A549 (cell line): ENCODE measurements at places on chromosomes 2 and 18.

DNA sequence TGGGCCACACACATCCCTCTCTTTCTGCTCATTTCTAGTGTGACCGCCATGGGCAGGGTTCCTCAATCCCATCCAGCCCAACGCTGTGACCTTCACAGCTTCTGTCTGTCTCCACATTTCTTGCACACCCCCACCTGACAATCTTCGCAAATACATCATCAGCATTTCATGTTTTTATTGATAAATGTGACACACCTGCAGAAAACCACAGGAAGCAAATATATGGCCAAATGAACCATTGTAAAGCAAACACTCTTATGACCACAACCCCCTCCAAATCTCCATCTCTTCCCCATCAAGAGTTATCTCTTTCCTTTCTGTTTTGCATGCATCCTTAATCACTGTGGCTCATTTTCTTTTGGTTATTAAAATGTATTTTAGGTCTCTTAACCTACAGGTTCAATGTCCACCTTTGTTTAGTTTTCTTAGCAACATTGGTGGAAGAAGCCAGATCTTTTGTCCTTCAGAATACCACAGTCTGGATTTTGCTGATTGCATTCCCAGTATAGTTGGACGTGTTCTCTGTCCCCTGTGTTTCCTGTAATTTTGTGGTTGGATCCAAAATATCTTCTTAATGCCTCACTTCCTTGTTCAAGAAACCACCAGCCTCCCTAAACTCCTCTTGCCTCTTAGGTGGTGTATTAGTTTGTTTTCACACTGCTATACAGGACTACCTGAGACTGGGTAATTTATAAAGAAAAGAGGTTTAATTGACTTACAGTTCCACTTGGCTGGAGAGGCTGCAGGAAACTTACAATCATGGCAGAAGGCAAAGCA, 9.8 kb upstream of the NCK2 start:
- DNase-seq = no peak

DNA sequence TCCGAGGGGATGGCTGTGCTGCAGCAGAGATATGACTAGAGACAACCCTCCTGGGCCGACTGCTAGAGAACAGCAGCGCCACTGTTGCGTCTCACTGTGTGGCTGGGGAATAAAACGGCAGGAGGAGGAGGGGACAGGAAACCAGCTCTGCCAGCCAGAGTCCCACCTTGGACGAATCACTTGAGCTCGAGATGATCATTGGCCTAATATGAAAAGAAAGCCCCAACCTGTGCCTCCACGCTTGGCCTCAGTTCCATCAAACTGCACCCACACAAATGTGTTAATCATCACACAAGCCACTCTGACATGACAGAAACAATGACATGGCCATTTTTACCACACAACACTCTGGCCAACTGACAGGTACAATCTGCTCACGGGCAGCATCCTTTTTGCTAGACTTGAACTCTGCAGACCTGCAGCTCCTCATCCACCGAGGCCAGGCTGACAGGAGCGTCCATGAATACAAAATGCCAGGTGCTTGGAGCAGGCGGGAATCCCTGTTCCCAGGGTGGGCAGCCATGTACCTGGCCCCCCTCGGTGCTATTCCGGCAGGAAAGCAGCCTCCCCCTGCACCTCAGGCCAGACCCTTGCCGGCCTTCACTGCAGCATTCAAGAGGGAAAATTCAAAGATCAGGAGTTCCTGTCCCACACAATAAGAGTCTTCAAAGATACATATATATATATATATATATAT, 52.3 kb downstream of the PARD6G start:
- DNase-seq = no peak

DNA sequence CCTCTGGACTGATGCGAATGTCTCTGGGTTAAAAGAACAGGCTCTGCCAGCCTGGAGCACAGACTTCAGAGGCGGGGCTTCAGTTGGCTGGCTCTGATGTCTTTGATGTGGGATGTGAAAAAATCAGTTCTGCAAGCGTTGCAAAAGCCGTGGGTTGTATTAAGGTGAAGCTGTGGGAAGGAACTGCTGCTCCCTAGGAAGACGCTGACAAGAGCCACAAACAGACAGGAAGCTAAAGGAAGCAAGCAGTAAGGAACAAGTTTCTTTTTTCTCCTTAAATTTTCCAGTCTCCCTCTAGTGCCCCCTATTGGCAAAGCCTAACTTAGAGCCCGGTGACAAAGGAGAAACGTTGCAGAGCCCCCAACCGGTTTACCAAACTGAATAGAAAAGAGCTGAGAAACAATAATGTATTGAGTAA, 239.0 kb downstream of the CCDC178 start:
- peak; percentile 6 for DNase-seq

- DNase-seq = no peak
Observed at GRCh38 chr2:46351750-46352138, 54.5 kb downstream of the EPAS1 start.

DNA sequence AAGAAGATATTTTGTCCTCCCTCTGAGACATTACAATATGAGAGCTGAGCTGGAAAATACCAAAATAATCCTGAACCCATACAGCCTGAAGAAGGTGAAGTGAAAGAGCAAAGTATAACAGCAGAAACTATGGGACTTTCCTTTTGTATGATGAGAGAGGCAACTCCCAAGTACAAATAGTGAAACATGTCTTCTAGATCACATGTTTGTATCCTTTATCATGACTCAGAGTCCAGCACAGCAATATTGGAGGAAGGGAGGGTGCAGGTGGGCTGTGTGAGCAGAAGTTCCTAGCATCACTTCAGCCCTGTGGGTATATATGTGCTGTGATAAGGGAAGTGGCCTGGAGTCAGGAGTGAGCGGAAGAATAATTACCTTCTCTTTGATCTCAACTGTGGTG, 265.6 kb upstream of the NRXN1 start:
- DNase-seq = no peak

DNA sequence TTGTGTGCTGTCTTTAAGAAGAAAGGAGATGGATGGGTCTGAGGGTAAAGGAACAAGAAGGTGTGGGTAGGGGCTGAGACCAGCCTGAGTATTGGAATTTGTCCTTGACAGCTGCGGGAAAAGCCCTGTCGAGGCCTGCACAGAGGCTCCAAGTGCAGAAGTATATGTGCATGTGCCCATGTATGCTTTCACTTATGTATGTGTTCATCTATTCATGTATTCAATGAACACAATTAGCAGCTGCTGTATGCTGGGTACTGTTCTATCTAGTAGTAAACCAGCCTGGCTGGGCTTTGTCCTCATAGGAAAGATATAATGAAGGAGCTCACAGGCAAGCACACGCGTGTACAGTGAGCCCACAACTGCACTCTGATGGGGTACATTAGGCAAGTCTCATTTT, 181.4 kb downstream of the CALCRL start:
- no peak for DNase-seq

DNA sequence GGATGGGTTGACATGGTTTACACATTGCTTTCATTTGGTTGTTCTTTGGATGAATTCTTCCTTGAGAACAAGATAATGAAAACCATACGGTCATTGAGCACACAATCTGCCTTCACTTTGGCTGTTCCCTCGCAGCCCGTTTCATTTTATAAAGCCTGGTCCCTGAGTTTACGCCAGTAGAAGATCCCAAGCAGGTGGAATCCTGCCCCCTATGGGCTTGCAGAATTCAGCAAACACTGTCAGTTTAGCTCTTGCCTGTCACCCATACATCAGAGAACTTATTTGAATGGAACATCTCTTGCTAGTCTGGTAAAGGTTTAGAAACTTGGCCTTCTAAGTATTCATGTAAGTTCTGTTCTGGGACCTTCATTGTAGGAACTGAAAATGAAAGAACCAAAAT, 666.4 kb upstream of the ZEB2 start:
- no peak for DNase-seq

DNA sequence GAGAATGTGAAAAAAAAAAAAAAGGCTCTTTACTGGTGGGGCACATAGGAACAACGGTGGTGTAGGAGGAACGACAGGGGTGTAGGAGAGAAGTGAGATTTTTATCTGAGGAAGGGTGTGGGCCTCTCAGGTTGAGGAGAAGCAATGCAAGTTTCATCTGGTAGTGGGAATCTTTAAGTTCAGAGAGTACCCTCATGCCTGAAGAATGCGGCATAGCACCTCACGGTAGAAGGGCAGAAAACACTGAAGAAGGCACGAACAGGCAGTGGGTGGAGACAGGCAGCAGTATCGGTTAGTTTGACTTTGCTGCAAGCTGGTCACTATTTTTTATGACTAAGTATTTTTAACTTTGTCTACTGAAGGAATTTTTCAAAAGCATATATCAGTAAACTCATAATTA, 52.2 kb upstream of the TSPYL6 start:
- DNase-seq = no peak

- DNase-seq = no peak
Observed at GRCh38 chr18:23542461-23542860, 39.1 kb downstream of the RMC1 start.

- DNase-seq = no peak
Observed at GRCh38 chr2:28224648-28225472, 167.8 kb upstream of the FOSL2 start.

- no peak for DNase-seq
Observed at GRCh38 chr2:137946227-137946626, 18.0 kb upstream of the HNMT start.

DNA sequence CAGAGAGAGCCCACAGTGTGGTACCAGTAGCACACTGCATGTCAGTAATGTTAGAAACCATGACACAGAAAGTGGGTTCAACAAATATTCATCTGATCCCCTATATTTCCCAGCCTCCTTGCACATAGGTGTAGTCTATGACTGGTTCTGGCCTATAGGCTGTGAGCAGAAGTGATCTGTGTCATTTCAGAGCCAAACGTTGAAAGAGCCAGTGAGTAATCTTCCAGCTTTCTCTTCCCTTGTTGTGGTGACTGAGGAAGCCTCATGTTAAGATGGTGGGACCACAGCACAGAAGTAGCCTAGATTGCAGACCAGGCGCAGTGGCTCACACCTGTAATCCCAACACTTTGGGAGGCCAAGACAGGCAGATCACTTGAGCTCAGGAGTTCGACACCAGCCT, 4.1 kb downstream of the TMEM237 start:
- no peak for DNase-seq

DNA sequence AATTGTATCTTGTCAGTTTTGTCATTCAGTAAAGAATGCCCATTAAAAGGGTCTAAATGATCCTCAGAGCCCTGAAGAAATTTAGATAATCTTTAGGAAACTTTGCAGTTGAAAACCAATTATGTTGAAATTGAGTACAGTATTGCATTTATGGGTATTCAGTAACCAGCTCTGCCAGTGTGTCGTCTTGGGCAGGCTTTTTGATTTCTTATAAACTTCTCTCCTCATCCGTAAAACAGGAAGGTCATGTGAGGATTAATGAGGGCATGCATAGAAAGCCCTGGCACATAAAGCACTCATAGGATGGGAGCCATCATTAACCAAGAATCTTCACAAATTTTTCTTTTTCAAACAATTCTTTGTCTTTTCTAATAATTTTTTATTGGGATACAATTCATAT, 14.8 kb downstream of the PNO1 start:
- no peak for DNase-seq

DNA sequence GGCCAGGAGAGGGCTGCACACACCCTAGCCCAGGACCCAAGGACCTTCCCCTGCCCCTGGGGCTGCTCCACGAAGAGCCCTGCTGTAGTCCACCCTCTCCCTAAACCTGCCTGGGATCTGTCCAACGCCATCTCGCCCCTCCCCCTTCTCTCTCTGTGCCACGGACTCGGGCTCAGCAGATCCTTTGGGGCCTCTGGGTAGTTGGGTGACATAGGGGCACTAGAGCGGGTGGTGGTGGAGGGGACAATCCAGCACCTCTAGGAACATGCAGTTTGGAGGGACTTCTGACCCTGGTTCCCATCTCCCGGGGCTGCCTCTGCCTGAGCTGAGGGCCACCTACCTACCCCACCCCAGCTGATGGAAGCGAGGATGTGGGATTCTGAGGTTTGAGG, 7.3 kb upstream of the CRYBA2 start:
- no peak for DNase-seq

- DNase-seq = no peak
Observed at GRCh38 chr2:172342078-172342477, 85.3 kb upstream of the ITGA6 start.

GRCh38 chr2:37615804-37616676, 55.4 kb downstream of the CDC42EP3 start:
- no peak for DNase-seq

GRCh38 chr2:168568476-168569267, 112.6 kb downstream of the CERS6 start:
- DNase-seq = no peak

GRCh38 chr2:182980115-182980514, 58.1 kb downstream of the NCKAP1 start:
- peak; percentile 36 for DNase-seq

GRCh38 chr2:151872463-151872862, 44.2 kb upstream of the ARL5A start:
- DNase-seq = no peak

DNA sequence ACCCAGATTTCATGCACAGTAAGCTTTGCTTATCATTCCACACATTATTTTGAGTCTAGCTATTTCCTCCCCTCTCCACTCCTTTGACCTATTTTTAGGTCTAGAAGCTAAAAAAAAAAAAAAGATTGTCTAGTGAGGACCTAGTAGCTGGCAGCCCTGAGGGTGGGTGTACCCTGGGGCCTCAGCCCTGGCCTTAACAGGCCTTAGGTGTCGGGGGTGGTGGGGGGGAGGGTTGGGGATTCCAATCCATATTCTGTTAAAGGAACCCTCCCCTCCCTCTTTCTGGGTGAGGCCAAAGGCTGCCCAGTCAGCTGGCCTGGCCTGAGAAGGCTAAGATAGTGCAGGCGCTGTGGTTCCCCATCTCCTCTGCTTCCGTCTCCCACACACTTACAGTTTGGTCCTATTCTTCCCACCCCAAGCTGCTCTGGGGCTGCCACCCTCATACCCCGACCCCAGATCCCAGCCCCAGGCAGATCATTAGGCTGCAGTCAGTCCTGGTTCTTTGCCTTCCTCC, 65.5 kb upstream of the HK2 start:
- DNase-seq = no peak
